Ecto neural progenitor cell (in vitro differentiated cells): ENCODE measurements at places on chromosomes 11 and 22.
A peak's percentile ranks its signal among the peaks of the same experiment; 100 is the strongest.

DNA sequence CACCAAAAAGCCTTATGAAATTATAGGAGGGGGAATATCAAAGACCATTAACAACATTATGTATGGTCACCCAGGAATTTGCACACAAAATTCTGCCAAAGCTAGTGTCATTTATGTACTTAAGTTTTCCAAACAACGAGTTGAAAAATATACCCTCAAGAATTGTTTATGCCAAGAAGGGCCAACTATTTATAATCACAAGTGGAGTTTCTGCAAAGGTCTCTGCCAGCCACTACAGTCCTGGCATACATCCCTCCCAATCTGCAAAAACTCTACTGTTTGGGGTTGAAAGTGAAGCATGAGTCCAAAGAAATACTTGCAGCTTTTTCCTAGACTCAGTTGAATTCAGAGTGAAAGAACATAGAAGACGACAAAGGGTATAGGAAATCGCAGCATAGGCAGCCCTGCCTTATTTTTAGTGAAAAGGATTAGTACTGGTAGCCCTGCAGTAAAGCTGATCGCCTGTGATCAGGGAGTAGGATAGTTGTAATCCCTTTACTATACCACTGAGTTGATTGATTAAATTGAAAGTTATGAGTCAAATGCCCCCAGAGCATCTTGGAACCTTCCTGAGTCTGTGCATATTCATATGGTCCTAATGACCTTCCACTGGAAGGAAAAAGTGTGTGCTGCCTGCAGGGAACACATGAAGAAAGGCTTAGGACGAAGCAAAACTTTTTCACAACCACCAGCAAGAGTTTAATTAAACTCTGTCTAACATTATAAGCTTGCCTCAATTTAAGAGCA lies 144.0 kb downstream of the SPON1 start:
- DNase-seq: no peak

DNA sequence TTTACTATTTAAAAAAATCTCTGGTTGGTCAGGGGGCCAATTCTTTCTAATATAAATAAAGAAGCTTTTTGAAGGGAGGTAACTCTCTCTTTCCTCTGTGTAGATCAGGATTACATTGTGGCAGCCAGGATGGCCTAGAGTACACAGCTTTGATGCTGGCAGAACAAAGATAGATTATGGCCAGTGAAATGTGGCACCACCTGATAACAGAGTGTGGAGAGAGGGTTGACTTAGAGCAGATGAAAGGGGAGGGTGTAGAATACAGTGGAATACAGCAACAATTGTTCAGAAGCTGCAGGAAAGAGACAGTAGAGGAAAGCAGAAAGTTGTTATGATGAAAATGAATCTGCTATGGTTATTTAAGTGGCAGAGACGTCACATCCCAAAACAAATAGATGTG lies 99.0 kb downstream of the FAR1 start:
- DNase-seq: no peak

- peak; percentile 63 for DNase-seq
Observed at GRCh38 chr22:26259510-26259909, 90.2 kb downstream of the SEZ6L start.

GRCh38 chr11:4606231-4607015 lies 1.6 kb downstream of the TRIM68 start:
- no peak for DNase-seq

DNA sequence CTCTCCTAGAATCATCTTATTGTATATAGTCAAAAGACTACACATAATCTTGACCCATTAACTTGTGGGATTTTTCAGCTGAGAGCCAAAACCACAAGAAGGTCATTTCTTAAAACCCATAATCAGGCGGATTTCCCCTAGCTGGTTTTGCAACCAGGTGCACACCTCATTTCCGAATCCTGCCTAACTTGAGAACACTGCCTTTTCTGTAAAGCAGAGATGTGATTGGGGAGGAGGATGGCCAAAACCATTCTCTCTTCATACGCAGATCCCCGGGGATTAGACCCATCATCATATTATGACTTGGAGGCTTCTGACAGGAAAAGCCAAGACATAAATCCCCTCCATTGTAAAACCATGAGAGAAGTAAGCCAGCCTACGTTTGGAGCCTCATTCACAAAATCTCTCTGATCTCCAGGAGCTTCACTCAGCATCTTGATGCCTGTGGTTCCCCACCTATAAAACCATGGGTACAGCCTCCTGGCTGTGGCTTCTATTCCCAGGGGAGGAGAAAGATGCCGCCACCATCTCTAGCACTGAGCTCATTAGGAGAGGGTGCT lies 191.3 kb downstream of the KIF18A start:
- no peak for DNase-seq

DNA sequence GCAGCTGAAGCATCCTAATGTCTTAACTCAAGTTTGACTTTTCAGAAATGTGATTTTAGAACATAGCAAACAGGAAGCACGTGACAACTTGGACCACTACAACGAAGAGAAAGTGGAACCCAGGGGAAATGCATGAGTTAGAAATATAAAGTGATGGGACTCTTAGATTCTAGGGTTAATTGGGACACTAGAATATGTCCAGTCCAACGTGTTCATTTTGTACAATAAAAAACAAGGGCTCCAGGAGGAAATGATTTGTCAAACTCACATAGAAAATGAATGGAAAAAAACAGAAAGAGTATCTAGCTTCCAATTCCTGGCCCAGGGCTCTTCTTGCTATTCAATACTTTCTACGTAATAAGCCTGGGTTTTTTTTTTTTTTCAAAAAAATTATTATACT lies 30.7 kb downstream of the TIMP3 start:
- DNase-seq: no peak

DNA sequence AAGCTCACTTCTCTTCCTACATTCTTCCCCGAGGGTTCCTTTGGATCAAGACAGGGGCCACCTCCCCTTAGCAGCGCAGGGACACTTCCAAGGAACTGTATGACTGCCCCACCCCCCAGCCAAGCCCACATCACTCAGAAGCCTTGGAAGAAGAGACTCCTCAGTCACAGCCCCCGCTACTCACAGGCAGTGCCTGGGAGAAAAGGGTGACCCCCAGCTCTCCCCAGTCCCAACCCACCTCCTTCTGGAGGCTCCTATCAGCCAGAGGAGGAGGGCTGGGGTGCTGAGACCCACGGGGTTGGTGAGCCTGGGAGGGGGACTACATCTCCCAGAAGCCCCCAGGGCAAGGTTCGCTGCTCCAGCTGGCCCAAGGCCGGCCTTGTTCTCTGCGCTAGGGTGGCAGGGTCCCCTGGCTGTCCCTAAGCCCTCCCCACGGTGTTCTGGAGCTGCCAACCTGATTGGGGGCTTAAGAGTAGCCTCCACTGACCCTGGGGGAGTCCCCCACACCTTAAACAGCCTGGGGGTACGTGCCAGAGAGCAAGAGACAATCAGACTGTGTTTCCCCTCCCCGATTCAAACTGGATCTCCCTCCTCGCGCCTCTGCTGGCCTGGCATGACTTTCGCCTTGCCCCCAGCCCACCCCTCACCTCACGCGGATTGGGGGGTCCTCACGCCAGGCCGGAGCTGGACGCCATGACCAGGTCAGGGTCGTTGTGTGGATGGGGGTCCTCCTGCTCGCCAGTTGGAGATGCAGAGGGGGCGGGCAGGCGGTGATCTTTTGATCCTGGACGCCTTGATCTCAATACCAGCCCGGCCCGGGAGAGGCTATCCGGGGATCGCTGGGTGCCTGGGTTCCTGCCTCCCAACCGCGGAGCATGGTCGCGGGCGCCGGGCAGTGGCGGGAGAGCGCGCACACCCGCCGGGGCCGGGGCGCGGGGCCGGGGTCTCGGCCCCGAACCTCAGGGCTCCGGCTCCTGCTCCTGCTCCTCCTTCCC lies 838 bp downstream of the BCL9L start:
- peak; percentile 86 for DNase-seq

- DNase-seq: no peak
Observed at GRCh38 chr11:86787656-86788055, 12.7 kb upstream of the PRSS23 start.

- peak; percentile 92 for DNase-seq
Observed at GRCh38 chr11:114232400-114233059, 63.7 kb upstream of the NNMT start.
